Fibroblast of skin of back (primary cell): ENCODE measurements at places on chromosomes 12 and 14.

- no peak for DNase-seq
These were observed 77.8 kb downstream of the HECTD4 start for GRCh38 chr12:112304436-112304835.

- no peak for DNase-seq
These were observed 1159.2 kb upstream of the TMEM132C start for GRCh38 chr12:127107744-127108143.

GRCh38 chr14:80973931-80974641 lies 18.7 kb downstream of the TSHR start:
- DNase-seq, result peak; percentile 6

DNA sequence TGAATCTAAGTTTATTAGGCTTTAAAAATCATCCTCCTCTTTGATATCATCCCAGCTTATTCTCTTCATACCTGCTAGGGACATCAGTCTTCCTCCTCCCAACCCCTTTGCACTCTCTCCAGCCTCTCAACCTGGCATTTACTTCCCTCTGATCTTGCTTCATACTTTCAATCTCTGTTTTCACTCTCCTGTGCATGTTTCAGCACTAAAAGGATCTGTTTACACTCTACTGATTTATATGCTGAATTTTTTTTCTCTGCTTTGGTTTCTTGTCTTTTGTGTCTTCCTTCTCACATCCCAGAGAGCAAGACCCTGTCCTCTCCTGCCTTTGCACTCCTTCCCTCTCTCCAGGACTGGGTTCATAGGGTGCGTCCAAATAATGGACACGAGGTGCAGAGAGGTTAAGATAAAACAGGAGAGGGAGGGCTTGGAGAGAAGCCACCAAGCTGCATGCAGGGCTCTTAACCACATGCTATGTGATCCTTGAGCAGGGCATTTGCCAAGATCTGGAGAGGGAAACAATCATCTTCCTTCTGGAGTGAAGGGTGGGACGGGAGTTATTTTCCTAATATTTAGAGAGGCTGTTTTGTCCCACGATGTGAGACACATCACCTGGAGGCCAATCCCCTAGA lies 3.0 kb upstream of the CISTR start:
- DNase-seq, result no peak

- no peak for DNase-seq
These were observed 197.4 kb upstream of the ARID2 start for GRCh38 chr12:45532113-45532512.
